Stimulated activated naive CD8-positive, alpha-beta T cell treated with anti-CD3 and anti-CD28 coated beads, Interleukin-15, Interleukin-2, amounts not matched to agents 100 U/mL and 50 U/mL, for 24 hours (primary cell): ENCODE measurements at places on chromosomes 2 and 18.

DNA sequence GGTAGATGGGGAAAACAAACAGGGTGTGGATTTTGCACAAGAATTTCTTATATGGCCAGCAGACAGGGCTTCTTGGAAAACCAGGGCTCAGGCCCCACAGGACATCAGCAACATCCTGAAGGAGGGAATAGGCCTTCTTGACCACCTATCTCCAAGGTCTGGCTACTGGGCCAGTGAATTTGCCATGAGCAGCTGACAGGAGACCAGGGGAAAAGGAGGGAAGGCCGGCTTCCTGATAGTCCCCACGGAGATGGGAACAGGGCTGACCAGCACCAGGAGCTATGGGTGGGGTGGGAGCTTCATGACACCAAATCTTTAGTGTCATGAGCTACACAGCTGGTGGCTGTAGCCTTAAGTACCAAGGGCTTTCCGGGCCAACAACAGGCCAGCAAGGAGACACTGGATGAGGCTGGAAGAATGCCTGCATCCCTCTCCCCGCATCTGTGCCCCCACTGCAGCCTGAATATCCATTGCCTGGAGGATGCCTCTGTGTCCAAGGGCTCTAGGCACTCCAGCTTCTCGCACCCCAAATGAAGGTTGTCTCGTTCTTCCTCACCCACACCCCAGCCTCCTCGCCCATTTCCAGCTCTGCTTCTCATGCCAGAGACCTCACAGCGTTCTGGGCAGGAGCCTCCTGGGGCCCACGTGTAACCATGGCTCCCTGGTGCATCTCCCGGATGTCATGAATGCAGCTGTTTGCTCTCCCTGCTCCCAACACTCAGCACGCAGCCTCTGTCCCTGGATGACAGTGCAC, 74.8 kb downstream of the EMX1 start:
- DNase-seq: no peak

DNA sequence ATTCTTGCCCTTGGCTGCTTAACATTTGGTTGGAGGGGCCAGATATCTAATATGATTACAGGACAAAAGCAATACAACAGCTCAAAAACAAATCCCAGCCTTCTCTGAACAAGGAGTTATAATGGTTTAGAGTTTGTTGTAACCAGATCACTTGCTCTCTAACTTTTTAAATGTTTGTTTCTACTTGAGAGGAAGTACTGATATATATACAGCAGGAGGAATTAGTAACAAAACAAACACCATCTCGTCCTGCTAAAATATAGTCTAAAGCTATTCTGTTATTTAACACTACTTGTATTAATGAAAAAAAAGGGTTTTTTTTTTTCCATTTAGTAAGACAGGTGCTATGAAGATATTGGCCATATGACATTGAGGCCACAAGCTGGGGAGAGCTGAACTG, 60.9 kb upstream of the TMEM17 start:
- DNase-seq: no peak

- no peak for DNase-seq
These were observed 191.7 kb upstream of the SPHKAP start for GRCh38 chr2:228373191-228373590.

DNA sequence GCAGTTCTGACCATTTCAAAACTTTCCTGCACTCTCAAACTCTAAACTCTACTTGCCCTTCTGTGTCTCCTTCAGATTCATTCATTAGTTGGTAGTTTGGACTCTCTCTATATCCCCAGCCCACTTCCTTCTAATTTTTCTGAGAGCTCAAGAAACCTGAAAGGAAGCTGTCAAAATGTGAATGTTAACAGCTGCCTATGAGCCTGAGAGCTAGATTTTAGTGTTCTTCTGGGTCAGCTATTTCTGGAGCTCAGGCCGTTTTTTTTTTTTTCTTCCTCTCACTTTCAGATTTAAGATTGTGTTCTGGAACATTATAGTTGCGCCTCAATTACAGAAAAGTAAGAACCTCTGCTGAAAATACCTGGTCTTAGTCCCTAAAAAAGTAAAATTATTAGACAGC, 73.1 kb downstream of the RTN4 start:
- DNase-seq: no peak

GRCh38 chr2:43905871-43906270, 67.1 kb downstream of the ABCG8 start:
- DNase-seq: no peak

DNA sequence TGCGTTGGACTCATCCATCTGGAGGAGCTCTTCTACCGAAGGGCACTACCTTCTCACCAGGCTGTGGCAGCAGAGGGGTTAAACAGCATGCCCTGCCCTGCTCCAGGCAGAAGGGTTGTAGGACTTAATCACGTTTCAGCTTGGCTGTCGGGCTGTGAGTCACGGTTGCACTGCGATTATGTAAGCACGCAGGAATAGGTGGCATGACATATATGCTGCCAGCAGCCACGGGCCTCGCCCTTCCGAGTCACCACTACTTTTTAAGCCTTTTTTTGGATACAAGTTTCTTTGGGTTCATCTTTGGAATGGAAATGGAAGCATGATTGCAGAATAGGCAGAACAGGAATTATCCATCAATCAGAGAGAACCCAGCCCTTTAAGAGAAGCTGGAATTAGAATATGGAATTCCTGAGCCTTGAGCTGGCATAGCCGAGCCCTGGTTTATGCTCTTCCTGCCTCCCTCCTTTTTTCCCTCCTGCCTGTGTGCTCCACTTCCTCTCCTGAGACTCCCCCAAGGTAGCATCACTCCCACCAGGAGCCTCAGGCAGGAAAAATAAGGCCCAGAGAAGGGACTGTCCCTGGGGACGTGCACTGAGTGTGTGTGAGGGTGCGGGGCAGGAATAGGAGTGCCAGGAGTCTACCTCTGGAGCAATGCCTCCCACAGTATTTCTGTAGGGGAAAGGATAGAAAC, 86.8 kb downstream of the SEMA4F start:
- no peak for DNase-seq

DNA sequence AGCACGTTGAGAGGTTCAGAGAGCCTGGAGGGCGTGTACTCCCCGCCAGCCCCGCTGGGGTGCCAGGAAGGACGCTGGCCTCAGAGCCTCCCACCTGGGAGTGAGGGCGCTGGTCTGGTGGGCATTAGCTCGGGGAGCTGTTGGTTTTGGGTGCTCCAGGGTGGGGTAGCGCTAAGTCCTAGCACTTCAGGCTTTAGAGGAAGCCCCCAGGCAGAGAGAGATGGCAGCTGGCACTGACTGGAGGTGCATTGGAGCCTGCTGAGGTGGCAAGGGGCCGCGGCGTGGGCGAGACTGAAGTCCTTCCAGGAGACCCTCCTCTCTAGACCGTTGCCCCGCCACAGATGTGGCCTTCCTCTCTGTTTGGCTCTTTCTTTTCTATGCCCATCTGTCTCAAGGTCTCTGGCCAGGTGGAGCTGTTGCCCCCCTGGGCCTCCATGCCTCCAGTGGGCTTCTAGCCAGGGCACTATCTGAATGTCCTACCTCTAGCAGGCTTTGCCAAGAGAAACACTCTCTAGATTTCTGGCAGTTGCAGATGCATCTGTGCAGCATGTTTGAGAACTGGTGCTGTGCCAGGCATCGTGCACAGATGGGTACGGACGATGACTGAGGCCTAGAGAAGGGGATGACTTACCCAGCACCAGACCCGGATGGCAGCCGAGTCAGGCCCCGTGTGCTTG, 6.6 kb downstream of the CAPN10 start:
- no peak for DNase-seq

GRCh38 chr18:63987743-63988142, 17.9 kb downstream of the SERPINB8 start:
- no peak for DNase-seq

GRCh38 chr2:119674711-119675500, 4.1 kb upstream of the TMEM177 start:
- DNase-seq: no peak

GRCh38 chr2:157813467-157813866, 62.7 kb downstream of the ACVR1 start:
- no peak for DNase-seq

DNA sequence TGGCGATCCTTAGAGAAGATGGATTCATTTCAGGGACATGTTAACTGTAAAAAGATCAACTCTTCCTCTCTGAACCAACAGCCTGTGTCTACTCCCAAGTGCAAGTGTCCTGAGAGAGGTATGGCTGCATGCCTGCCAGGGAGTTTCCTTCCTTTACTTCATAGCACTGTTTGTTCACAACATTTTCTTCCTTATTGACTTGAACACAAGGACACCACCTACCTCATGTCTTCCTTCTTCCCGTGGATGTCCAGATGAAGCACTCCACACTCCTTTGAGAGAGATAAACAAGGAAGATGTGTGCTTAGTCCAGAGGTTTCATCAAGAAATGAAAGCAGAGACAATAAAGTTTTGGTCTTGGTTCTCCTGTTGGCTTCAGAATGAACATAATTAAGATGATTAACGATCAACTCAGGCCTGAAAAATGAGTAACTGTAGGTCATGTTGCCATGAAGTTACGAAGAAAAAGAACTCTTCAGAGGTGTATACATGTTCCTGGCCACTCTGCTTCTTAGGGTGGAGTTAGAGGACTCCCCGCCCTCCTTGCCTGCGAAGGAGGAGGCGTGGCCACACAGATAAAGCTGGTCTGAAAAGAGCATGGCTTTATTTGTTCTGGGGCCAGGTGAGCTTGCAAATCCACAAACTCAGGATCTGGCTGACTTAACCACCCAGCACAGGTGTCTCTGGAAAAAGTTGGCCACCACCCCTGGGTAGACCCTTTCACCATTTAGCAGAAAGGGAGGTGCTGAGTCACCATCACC, 155.0 kb upstream of the KCTD1 start:
- DNase-seq: no peak

GRCh38 chr2:124810132-124810531, 785.0 kb downstream of the CNTNAP5 start:
- DNase-seq: no peak

DNA sequence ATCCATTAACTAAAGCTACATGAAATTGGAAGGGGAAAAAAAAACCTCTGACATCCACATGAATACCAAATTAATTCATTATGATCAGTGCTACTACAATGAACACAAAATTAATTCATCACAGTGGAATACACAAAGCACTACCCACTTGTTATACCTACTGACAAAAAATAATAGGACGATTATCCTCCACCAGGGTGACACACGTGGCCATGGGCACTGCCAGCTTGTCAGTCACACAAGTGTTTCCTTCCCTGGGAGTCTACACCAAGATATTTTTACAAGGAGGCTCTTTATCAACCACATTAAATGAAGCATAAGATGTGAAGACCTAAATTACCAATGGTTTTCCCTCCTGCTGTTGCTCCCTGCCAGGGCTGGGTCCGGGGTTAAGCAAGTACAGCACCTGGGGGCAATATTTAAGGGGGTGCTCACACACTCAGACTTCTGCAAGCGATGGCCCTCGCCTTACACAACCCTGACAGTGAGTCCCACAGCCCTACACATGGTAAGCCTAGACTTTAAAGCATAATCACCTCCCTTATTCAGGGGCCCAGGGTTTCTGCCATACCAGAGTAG, 90.1 kb downstream of the TCF4 start:
- DNase-seq: no peak

GRCh38 chr2:3280197-3280596, 97.4 kb downstream of the EIPR1 start:
- no peak for DNase-seq

DNA sequence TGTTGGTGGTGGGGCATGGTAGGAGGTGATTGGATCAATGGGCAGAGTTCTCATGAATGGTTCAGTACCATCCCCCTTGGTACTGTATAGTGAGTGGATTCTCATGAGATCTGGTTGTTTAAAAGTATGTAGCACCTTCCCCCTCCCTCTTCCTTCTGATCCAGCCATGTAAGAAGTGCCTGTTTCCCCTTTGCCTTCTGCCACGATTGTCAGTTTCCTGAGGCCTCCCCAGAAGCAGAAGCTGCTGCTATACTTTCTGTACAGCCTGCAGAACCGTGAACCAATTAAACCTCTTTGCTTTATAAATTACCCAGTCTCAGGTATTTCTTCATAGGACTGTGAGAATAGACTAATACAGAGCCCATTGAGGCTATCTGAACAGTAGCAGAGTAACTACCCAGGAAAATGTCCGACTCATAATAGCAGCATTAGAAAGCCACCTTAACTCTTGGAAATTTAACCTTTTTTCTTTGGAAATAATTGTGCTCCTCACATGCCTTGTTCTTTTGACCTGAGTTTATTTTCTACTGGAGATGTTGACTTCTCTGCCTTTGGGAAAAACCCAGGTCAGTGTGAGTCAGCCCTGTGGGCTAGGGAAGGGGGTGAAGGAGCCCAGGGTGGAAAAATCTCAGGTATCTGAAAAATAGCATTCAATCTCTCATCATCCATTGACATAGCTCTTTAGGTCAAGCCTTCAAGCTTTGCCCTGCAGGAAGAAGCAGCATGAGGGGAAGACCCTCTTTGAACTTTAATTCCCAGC, 18.1 kb downstream of the CYP1B1 start:
- peak; percentile 13 for DNase-seq

GRCh38 chr18:48409591-48410094, 460 bp upstream of the ZBTB7C start:
- peak; percentile 16 for DNase-seq
